ENCODE measurements at places on chromosomes 5 and 9.

GRCh38 chr9:19782005-19782404 lies 6.8 kb downstream of the SLC24A2 start:
- DNase-seq, result no peak

- no peak for DNase-seq
These were observed 2.1 kb downstream of the NPR2 start for GRCh38 chr9:35793461-35793860.

DNA sequence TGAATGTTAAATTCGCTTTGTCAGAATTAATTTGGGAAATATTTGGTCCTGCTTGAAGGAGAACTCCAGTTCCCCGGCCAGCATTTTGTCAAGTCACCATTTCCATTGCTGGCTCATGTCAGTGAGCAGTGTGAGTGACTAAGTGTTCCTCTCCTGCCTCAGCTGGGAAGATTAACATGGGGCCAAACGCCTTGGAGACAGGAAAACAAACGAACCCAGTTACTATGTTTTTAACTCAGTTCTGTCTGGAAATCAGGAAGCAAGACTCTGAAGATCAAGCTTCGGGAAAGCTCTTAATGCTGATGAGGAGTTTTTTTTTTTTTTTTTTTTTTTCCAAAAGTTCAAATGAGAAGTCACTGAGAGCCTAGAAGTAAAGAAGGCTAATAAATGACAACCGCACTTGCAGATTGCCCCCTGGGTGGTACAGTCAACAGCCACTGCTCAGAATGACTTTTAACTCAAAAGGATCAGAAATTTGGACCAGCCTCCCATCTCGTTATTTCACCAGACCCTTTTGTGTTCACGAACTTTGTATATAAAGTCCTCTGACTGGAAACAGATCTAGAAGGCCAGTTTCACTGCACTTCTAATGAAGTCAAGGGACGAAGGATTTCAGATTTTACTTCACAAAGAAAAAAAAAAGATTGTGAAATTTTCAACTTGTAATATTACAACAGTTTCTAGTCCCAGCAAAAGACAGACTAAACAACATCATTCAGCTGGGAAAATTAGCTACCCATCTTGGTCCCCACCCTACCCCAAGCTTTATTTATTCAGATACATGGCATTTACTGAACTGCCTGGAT lies 121.3 kb downstream of the LHFPL2 start:
- DNase-seq, result no peak

DNA sequence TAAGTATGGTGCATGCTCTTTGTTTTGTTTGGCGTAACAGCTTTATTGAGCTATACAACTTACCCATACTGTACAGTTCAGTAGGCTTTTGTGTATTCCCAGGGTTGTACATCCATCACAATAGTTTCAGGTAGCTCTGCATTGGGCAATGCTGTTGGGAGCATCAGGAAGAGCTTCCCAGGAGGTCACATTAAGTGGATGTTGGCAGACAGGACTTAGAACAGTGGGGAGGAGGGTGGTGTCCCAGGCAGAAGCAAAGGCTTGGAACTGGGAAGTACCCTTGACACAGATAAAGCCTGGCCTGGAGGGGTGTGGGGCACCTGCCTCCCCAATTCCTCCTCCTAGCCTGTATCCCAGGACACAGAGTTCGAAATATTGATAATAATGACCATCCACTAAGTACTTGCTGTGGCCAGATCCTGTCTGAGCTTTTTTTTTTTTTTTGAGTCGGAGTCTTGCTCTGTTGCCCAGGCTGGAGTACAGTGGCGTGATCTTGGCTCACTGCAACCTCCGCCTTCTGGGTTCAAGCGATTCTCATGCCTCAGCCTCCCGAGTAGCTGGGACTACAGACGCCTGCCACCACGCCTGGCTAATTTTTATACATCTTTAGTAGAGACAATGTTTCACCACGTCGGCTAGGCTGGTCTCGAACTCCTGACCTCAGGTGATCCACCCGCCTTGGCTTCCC lies 1.3 kb downstream of the BBLN start:
- DNase-seq, result no peak

DNA sequence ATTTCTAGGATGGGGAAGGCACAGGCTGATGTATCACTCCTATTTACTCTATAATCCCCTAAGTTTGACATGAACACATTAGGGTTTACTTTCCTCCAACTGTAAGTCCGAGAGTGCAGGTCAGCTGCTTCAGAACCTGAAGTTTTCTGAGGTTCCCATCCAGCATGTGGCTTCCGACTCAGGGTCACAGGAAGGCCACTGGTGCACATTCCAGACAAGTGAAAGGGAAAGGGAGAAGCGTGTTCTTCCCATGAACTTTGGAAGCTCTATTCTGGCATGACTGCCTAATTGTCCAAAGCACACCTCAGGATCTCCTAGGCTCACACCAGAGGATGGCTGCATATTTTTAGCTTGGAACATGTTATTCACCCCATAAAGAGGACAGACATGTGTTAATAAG lies 602.6 kb downstream of the SEMA5A start:
- DNase-seq, result no peak

GRCh38 chr9:92289708-92290390 lies 3.6 kb downstream of the IARS1 start:
- DNase-seq, result no peak

- DNase-seq, result no peak
These were observed 5.9 kb downstream of the SERINC5 start for GRCh38 chr5:80249901-80250300.

- DNase-seq, result no peak
These were observed 391.3 kb downstream of the NR2F1-AS1 start for GRCh38 chr5:93189707-93190120.

DNA sequence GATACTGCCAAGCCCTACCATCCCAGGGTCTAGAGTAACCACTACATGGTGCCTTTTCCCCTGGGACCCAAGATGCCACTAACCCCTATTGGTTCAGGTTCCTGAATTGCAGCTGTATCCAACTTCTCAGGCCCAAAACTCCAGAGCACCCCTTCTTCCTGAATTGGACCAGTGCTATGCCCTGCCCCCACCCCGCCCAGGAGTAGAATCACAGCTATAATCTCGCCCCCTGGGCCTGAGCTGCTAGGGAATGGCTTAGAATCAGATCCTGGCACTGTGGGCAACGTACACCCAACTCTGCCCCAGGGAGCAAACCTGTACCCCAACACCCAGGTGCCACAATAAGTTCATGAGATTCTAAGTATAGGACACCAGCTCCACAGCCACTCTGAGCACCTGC lies 206.3 kb downstream of the CACNA1B start:
- no peak for DNase-seq

- DNase-seq, result no peak
These were observed 7.9 kb upstream of the CER1 start for GRCh38 chr9:14730461-14730898.

DNA sequence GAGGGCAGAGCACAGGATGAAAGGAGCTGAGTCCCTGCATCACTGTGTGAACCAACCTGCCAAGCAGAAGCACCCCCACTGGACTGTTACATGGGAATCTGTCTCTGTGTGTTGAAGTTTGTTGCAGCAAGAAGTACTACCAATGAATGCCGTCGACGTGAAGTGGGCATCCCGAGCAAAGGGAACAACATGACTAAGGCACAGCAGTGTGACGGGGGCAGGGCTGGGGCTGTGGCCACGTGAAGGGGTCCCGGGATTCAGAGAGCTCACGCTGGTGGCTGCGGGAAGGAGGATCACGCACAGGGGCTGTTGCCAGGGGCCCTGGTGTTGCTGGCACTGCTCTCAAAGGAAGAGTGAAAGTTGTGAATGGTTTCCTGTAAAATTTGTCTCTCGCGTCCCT lies 27.5 kb upstream of the GABBR2 start:
- DNase-seq, result no peak

DNA sequence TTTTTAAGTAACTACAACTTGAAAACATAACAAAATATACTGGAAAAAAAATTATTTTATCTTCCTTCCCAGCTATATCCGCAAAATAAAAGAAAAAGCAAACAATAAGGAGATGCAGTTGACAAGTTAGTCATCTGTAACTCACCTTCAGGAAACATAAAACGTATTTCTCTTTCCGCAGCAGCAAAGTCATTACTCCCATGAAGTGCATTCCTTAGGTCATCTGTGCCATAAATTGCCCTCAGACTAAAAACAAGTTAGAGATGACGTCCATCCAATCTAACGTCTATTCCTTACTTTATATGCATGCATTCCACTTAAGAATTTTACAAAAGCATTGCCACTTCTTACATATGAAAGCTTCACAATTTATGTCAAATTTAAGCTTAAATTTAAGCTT lies 10.9 kb downstream of the NME5 start:
- DNase-seq, result no peak

DNA sequence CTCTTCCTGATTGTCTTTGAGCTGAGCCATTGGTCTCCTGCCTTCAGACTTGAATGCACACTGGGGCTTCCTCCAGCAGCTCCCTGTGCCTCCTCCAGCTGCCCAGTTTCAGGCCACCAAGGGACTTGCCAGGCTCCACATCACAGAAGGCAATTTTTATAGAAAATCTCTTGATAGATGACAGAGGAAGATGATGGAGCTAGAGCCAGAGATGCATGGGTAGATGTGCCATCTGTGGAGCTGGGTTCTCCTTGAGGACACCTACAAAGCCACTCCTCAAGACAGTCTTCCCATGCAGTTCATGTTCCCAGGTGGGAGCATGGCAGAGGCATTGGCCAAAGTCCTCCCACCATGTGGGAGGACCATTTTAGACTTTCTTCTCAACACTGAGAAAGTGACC lies 239.6 kb upstream of the IRX1 start:
- no peak for DNase-seq

DNA sequence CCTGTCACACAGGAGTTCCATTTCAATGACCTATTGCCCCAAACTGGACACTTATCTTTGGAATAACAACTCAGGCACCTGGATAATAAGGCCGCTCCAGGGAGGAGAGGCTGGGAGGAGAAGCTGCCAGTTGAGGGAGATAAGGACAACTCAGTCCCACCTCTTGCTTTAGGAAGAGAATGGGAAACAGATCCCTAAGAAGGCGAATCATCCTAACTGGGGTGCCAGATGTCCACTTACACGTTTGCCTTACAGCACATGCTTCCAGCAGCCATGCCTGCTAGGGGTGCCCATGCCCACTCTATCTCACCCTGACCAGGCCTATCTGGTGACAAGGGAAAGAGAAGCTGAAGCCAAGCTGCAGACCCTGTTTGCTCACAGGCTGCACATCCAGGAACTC lies 6.5 kb downstream of the HK3 start:
- no peak for DNase-seq

GRCh38 chr9:10054456-10054855 lies 558.3 kb downstream of the PTPRD start:
- no peak for DNase-seq

- DNase-seq, result no peak
These were observed 185.8 kb downstream of the DEPDC1B start for GRCh38 chr5:60514152-60514551.

DNA sequence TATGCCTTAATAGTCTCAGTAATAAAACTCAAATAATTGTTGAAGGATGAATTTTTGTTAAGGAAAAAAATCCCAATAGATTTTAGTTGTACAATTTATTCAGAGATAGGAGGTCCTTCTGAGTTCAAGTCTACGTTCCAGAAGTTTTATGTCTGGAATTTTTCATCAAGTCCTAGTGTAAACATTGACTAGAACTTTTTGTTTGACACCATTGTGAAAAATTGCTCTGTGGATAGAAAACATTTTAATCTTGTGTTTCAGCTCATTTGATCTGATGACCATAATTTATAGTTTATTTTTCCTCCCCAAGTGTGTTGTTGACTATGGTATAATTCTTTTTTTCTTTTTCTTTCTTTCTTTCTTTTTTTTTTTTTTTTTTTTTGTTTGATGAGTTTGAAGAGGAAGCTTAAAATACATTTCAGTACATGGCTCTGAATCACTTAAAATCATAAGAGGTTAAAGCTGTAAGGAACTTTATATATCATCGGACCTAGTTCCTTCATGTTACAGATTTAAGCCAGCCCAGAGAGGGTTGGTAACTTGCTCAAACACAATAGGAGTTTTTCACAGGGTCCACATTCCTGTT lies 20.7 kb downstream of the ITGA1 start:
- DNase-seq, result no peak

GRCh38 chr5:172733131-172733973 lies 37.6 kb downstream of the DUSP1 start:
- DNase-seq, result no peak

- no peak for DNase-seq
These were observed 23.2 kb upstream of the MINAR2 start for GRCh38 chr5:129724647-129725046.

DNA sequence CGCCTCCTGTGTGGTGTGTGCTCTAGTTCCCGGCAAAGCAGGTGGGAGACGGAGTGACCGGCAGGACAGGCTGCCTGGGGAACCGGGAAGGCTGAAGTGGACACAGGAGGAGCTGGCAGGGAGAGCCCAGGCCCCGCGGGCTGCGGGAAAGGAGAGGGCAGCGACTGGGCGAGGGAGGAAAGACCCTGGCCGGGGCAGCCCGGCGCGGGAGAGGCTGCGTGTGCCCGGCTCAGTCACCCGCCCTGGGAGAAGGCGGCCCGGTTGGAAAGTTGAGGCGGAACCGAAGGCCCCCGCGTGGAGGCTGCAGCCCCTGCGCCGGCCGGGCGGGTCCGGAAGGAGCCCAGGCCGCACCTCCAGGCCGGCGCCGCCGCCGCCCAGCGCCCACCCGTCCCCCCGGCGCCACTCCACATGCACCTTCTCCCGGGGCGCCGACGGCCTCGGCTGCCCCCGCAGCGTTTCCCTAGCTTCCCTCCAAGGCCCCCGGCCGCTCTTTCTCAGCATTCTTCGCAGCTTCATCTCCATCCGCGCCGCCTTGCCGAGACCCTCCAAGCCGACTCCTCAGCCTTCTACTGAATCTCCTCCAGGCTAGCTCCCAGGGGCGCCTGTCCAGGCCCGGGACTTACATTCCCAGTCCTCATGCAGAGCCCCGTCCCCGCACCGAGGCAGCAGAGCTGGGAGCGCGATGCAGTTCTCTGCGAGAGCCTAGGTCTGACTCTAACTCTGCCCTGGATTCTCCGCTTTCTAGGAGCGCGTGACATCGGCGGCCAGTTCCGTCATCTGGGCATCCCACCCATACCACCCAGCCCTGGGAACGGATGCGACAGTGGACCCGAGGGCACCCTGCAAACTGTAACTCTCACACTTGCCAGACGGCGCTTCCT lies 152.0 kb downstream of the ERCC6L2 start:
- DNase-seq, result no peak

DNA sequence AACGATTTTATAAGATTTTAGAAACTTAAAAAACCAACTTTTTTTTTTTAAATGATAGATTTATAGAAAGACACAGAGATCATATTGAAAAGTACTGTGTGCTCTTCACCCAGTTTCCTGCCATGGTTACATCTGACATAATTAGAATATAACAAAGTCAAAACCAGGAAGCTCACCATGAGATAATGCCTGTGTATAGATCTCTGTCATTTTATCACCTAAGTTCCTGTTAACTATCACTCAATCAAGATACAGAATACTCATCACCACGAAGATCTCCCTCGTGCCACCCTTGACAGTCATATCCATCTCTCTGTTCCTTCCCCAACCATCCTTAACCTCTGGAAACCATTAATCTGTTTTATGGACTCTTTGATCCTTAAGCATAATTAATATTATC lies 39.1 kb downstream of the POC5 start:
- DNase-seq, result no peak

GRCh38 chr5:38752622-38753021 lies 93.2 kb upstream of the OSMR start:
- no peak for DNase-seq

GRCh38 chr5:152185547-152186245 lies 219.4 kb downstream of the NMUR2 start:
- no peak for DNase-seq
